Suprapubic skin (tissue), 4 donors: ENCODE measurements at places on chromosomes 5 and 9. TPM values are rescaled to one million over a fixed set of nuclear protein-coding genes. Genes with fewer than 3 reads are reported as not detected.
A peak's percentile ranks its signal among the peaks of the same experiment; 100 is the strongest.

THBS4 gene
- 3.6 TPM for total RNA-seq

GRCh38 chr9:69213647-69214046, 39.6 kb downstream of the TJP2 start:
- no peak for DNase-seq
- H3K27me3 ChIP-seq = no peaks in the 10 kb centered on the region
- peaks cover 17% of the 10 kb centered on the region for H3K36me3 ChIP-seq
- H3K4me3 ChIP-seq = no peak overlapping the region

DNA sequence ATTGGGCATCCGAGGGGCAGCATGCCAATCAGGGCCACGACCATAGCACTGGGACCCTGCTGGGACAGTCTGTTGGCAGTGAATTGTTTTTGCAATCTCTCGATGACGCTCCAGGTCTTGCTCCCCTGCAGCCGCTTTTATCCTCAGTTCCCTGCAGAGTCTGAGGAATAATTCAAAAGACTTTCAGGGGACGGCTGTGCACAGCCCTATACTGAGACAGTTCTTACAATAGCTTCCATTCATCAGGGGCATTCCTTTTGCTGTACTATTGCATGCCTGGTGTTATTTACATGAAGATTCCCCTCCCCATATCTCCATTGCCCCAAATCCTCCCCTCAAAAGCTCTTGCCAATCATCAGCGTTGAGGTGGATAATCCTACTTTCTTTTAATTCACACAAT, 163.3 kb upstream of the WWC1 start:
- H3K4me3 ChIP-seq = no peak overlapping the region
- H3K4me1 ChIP-seq = no peaks in the 10 kb centered on the region
- H3K27ac ChIP-seq = no peak overlapping the region
- no peaks in the 10 kb centered on the region for H3K27me3 ChIP-seq

DNA sequence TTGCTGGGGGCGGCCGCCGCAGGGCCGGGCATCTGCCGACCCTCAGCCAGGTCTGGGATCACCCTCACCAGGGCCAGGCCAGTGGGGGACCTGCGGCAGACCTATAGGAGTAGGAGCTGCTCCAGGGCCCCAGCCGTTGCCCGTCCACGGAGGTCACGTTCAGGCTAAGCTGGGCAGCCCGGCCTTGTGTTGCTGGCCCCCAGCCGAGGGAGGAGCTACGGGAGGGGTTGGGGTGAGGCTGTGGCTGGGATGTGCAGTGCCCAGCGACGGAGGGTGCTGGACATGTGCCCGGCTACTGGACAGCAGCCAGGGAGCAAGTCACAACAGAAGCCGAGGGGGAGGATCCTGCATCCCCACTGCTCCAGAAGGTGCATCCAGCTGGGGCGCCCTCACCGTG, 39.6 kb upstream of the SLC6A19 start:
- H3K36me3 ChIP-seq = no peaks in the 10 kb centered on the region
- H3K27me3 ChIP-seq = peaks cover 15% of the 10 kb centered on the region
- DNase-seq = no peak
- H3K4me3 ChIP-seq = no peak overlapping the region
- H3K4me1 ChIP-seq = peaks cover 12% of the 10 kb centered on the region
- H3K27ac ChIP-seq = peak overlapping the region; percentile 80

DNA sequence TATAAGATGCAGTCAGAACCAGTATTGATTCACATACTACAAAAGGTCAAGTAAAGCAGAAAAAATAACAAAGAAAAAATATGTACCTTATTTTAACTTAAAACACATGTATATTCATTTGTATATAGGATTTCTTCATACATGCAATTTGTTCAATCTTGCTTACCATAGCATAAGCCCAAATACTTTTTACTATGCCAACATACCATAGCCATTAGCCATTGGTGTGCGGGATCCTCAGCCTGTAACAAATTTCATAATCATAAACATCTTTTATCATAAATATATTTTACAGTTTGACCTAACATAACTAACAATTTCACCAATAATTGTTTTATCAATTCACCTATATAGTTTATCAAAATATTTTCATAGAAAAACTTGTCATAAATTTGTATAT, 51.1 kb downstream of the MPDZ start:
- no peak for DNase-seq
- no peaks in the 10 kb centered on the region for H3K4me1 ChIP-seq
- H3K36me3 ChIP-seq = no peaks in the 10 kb centered on the region
- H3K27me3 ChIP-seq = no peaks in the 10 kb centered on the region
- H3K27ac ChIP-seq = no peak overlapping the region

DNA sequence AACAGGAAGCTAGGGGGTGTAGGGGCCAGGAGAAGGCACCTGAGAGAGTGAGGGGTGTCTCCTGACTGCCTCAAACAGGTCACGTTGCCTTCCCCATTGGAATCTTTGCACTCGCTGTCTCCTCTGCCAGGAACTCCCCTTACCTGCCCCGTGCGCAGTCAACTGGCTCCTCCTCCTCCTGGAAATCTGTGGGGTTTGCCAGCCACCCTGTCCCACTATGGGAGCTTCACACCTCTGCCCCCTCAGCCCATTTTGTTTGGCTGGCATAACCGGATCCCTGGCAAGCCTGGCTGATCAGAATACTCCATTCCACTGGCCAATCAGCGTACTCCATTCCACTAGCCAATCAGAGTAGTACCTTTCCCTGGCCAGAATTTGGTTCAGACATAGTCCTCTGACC, 10.4 kb upstream of the SLC34A1 start:
- DNase-seq = no peak
- H3K27me3 ChIP-seq = no peaks in the 10 kb centered on the region
- H3K4me1 ChIP-seq = peaks cover 49% of the 10 kb centered on the region
- H3K27ac ChIP-seq = peak overlapping the region; percentile 75
- no peaks in the 10 kb centered on the region for H3K36me3 ChIP-seq

ALDH1A1 gene
- 19.2 TPM for total RNA-seq

- H3K4me1 ChIP-seq = no peaks in the 10 kb centered on the region
- H3K4me3 ChIP-seq = no peak overlapping the region
- no peak for DNase-seq
- no peak overlapping the region for H3K27ac ChIP-seq
- H3K36me3 ChIP-seq = peaks cover 52% of the 10 kb centered on the region
Observed at GRCh38 chr5:123382252-123382651, 41.0 kb downstream of the CEP120 start.

SPINK4 gene
- total RNA-seq = not detected

ENTPD2 gene
- total RNA-seq = 19.4 TPM

MPDZ gene
- 5.2 TPM for total RNA-seq
